ENCODE measurements at places on chromosomes 4 and X.

DNA sequence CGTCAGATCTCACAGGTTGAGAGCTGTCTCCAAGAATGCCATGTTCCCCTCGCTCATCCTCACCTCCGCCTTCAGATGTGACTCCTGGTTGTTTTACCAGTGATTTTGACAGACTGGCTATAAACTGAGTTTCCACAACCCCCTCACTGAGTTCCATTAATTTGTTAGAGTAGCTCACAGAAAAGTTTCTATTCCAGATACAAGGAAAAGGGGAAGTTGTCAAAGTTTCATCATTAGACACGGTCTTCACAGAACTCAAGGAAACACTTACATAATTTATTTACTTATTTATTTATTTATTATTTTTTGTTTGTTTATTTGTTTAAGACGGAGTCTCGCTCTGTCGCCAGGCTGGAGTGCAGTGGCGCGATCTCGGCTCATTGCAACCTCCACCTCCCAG lies 55.7 kb upstream of the IQSEC2 start:
- no peak for DNase-seq

DNA sequence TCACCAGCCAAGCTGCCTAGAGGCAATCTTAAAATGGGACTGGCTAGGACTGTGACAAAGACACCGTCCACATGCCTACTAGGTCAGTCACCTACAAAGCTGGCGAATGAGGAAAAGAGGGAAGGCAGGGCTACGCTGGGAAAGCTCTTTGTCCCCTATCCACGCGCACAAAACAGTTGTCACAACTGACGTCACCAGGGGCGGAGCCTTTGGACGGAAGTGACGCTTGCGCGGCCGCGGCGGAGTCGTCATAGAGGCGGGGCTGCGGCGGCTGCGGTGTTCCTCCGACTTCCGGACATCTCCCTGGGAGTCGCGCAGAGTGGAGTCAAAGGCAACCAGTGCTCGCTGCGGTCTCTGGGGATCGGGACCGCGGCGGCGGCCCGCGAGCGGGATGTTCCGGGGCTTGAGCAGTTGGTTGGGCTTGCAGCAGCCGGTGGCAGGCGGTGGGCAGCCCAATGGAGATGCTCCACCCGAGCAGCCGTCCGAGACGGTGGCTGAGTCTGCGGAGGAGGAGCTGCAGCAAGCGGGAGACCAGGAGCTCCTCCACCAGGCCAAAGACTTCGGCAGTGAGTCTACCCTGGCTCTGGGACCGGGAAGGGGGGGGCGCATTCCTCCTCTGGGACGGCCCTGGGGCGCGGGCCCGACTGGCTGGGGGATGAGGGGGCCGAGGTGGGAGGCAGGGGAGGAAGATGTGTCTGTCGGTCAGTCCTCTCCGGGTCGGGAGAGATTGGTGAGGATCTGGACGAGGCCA lies at the start of gene SYAP1:
SYAP1 (plus strand) TSS at position 279 of the 751 bp plus-strand sequence; CDS start at position 392, 113 bp downstream.
- DNase-seq = peak; percentile 83

- DNase-seq = no peak
These were observed 53.5 kb downstream of the TMEM131L start for GRCh38 chr4:153519687-153520086.

- DNase-seq = no peak
These were observed 50.7 kb downstream of the FHL1 start for GRCh38 chrX:136198010-136198409.

DNA sequence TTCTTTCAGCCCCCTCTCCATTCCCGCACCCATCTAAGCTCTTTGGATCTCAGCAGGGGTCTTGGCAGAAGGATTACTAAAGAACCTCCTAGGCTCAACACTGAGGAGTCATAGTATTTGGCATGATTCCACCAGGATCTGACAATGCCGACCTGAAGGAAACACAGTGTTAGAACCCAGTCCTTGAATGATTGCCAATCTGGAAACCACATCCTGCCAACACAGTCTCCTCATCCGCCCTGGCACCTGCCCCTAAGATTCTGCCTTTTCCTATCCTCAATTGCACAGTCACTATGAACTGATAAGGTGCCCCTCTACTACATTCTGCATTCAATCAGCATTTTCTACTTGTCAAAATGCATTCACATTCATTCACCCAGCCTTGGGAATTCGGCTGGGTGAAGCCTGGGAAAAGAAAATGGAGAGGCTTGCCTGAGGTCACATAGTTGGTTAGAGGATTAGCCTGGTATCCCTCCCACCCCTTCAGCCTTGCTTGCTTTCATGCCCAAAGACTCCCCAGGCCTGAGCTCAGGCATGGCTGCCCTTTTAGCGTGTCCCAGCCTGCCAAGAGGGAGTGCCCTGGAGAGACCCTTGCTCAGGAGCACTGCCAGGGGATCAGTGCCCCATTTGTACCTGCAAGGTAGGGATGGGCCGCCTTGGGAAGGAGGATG lies 2.2 kb upstream of the CLDN2 start:
- no peak for DNase-seq

DNA sequence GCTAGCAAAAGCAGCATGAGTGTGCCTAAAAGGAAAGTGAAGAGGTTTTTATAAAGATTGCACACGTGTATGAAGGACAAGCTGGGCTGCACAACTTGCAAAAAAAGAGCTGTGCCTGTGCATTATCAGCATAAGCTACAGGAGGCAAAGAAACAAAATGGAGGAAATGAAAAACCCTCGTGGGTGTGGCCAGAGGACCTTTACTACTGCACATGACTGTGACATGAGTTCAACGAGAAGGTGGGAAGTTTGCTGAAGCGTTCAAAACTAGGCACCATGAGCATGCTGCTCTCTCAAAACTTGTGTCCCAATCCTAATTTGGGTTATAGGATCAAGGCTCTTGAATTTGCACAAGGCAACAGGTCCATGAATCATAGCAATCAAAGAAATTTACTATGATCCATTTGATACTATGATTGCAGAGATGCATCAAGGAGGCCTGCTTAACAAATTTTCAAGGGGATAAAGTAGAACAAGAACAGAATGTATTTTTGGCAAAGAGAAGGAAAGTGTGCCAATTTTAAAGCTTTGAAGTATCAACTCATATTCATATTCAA lies 38.1 kb upstream of the CXorf38 start:
- DNase-seq = no peak

DNA sequence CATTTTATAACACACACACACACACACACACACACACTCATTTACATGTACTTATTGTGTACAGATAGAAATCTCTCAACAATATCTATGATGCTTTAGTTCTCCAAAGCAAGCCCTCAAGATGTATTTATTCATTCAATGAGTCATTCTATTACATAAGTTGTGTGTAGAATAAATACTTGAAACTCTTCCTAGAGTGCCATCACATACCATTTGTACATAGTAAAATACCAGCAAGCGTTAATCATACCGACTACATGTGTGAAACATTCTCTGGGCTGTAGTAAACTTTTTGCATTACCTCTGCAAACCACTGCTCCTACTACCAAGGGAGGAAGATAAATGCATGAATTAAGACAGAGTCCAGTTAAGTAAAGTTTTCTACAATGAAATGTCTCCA lies 70.9 kb downstream of the EPHA5 start:
- DNase-seq = no peak

GRCh38 chr4:13355111-13355880 lies 128.8 kb downstream of the RAB28 start:
- no peak for DNase-seq
